ENCODE measurements at places on chromosomes 13 and 19.

GRCh38 chr19:50344661-50345318 is 15.6 kb upstream of the KCNC3 start:
- DNase-seq = no peak

DNA sequence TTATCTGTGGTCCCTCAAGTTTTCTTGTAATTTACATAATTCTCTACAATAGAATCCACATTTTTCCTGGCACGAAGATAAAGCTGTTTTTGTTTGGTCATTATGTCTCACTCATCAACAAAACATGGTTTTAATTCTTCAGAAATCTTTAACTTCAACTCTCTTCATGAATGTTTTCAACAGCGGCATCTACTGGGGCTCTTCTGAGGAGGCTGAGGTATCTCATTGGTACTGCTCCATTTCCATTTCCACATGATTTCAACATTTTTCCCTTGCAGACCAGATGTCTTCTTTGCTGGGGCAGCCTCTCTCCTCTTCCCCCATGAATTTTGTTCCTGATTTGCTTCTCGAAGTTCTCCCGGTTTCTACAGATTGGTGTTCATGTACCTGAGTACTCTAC is 5.8 kb upstream of the KBTBD7 start:
- DNase-seq = no peak

DNA sequence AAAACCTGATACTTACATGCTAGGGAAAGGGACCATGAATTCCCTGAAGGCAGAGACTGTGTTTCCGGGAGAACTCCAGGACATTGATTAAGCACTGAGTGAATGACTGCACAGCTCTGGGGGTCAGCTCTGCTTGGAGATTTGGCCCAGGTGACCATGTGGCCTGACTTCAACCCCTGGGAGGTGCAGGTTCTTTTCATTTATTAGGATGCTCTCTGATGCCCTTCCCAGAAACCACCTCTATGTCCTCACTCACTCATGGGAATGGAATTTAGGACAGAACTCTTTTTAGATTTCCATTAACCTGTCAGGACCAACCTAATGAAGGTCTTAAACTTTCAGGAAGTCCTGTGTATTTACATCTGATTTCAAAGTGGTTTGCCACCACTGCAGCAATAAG is 393.3 kb upstream of the ARGLU1 start:
- DNase-seq = no peak

- DNase-seq = peak; percentile 12
These were observed 692 bp downstream of the RGS9BP start for GRCh38 chr19:32676186-32676894.

DNA sequence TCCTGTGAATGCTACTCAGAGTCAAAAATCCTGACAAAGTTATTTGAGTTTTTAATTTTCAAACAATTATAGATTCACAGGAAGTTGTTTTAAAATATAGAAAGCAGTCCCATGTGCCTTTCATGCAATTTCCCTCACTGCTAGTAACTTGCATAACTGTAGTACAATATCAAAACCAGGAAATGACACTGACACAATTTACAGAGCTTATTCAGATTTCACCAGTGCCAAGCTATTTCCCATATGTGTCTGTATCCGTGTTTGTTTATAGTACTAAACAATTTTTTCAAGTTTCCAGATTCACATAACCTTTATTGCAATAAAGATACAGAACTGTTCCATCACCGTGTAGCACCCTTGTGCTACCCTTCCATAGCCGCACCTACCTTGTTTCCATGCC is 934.6 kb downstream of the PCDH17 start:
- DNase-seq = no peak

DNA sequence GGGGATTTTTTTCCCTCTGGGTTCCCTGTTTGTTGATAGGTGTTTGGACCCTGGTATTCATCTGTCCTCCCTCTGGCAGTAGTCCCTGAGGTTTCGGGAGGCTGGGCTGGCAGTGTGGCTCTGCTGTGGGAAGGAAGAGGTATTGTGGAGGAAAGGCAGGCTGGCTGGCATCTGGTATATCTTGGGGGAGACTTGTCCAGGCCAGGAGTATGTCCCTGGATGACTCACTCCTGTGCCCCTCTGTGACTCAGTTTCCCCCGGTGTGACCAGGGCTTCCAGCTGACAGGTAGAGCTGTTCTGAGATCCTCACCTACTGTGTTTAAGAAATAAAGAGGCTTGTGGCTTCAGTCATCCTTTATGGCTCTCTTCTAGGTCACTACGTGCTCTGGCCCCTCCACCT is 14.2 kb upstream of the ZNF492 start:
- DNase-seq = no peak

Measured in NCI-H774 (cell line).